T follicular helper cell (primary cell): ENCODE measurements at places on chromosomes 13 and 19.

DNA sequence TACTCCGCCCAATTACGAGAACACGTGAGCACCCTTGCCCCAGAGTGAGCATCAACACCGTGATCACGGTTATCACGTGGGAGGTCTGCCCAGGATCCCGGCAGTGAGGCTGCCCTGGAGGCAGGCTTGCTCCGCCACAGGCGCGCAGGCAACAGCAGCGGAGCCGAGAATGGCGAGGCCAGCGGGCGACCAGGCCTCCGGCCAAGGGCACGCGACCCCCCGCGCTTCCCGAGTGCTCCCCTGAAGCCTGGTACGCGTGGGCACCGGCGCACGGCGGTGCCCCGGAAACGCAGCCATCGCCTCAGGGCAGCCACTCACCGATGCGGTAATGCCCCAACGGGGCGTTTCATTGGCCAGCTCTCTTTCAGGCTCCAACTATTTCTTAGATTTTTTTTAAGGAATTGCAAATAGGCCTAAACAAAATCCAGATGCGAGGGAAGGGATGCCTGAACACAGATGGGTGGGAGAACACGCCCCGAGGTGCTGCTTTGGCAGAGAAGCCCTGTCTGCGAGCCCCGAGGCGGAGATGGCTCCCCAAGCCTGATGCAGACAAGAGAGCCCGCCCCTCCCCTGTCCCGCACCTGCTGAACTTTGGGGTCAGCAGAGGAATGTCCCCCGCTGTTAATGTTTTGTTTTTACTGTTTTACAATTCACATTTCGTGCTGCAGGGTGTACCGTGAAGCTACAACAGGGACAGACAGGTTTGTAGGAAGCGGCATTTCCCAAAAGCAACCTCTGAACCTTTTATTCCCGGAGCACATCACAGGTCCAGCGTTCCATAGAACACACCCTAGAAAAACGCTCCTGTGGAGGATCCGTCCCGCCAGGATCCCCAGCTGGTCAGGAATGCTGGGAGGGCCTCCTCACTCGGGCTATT is 132.7 kb downstream of the ZDHHC20 start:
- no peak for DNase-seq

GRCh38 chr19:13040232-13040947 is 45.1 kb downstream of the NFIX start:
- DNase-seq: no peak

- DNase-seq: no peak
Observed at GRCh38 chr13:76860706-76861105, 25.5 kb downstream of the KCTD12 start.

DNA sequence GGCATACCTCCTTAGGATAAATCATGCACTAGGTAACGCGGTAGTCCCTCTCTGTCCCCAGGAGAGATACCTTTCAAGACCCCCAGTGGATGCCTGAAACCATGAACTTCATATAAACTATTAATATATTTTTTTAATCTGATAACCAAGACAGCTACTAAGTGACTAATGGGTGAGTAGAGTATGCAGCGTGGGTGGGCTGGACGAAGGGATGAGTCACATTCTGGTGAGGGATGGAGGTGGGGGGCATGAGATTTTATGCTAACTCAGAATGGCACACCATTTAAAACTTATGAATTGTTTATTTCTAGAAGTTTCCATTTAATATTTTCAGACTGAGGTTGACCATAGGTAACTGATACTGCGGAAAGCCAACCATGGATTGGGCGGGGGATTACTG is 46.2 kb downstream of the CDK8 start:
- no peak for DNase-seq

GRCh38 chr13:96982672-96983071 is 11.6 kb downstream of the OXGR1 start:
- no peak for DNase-seq

- no peak for DNase-seq
Observed at GRCh38 chr13:93726173-93726957, 499.8 kb downstream of the GPC6 start.

DNA sequence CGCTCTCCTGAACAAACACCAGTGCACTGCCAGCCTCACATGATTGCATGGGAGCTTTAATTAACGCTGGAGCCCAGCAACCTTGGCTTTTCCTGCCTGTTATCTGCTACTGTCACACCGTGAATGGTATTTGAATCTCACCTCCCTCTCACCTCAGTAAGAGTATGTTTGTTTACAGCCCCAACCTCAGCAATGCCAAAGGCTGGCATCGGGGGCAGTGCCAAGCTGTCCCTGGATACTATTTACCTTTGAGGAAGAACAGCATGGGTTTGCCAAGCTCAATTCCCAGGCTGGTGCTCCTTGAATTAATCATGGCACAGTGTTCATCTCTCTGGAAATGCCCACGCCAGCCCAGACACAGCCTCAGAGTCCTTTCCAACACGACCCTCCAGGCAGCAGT is 57.2 kb upstream of the SERPINE3 start:
- no peak for DNase-seq

DNA sequence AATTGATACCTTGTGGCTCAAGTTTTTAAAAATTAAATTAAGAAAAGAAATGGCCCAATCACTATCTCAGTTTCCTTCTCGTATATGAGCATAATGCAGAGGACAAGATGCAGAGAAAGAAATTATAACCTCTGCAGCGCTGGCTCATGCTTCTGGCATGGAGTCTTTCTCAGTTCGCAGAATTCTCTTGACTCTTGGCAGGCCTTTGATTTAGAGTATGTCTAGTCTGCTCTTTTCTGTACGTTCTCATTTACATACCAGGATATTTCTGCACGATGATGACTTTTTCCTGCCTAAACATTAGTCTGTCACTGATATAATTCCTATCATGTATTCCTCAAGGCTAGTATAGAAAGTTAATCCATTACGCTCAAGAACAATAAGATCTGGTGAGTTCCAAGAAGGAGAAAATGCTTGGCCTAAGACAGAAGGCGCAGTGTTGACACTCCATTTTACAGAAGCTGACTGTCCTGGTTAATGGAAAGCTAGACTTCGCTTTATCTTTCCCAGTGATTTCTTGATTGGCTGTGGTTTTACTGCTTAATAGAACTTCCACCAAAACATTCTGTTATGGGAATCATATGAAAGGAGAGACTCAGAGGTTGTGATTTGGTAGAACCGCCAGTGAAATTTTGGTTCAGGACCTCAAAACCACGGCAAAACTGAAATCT is 1.7 kb upstream of the SMAD9 start:
- no peak for DNase-seq

DNA sequence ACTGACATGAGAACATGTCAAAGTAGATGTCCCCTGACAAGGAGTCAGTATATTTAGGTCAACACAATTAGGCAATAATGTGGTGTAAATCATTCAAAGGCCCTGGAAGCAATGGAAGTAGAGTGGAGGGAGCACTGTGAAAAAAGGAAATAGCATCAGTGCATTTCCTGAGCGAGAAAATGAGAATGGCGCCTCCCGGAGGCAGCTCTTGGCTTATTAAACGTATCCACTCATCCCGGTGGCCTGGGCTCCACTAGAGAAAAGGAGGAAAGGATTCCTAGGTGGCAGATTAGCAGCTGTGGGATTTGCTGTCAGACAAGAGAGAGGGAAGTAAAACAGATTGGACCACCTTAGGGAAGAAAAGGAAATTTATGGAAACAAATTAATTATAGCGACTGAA is 173.7 kb upstream of the TMTC4 start:
- no peak for DNase-seq

DNA sequence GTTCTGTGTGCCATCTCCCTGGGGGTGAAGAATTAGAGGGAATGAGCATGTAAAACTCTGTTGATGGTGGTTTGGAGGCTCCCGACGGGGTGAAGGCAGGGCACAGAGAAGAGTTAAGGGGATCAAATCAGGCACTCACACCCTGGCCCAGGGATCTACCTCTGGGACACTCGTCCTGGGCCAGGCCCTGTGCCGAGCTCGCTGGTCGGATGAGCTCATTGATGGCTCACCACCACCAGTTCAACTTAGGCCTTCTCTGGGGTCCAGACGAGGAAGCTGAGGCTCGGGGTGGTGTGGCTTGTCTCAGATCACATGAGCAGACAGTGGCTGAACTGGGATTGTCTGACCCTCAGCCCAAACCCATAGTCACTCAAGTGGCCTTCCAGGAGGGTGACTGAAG is 1.6 kb downstream of the NACC1 start:
- no peak for DNase-seq
